ENCODE measurements at places on chromosomes 1 and 21. TPM values are rescaled to one million over a fixed set of nuclear protein-coding genes. Genes with fewer than 3 reads are reported as not detected.

- no peak for DNase-seq
Observed at GRCh38 chr1:55037733-55038551, 1.4 kb upstream of the PCSK9 start.

LPGAT1 gene
- polyA plus RNA-seq = 30.1 TPM

GRCh38 chr21:24093032-24093431 lies 1514.2 kb downstream of the MRPL39 start:
- no peak for DNase-seq

ZNF124 gene
- 4.4 TPM for polyA plus RNA-seq

DNA sequence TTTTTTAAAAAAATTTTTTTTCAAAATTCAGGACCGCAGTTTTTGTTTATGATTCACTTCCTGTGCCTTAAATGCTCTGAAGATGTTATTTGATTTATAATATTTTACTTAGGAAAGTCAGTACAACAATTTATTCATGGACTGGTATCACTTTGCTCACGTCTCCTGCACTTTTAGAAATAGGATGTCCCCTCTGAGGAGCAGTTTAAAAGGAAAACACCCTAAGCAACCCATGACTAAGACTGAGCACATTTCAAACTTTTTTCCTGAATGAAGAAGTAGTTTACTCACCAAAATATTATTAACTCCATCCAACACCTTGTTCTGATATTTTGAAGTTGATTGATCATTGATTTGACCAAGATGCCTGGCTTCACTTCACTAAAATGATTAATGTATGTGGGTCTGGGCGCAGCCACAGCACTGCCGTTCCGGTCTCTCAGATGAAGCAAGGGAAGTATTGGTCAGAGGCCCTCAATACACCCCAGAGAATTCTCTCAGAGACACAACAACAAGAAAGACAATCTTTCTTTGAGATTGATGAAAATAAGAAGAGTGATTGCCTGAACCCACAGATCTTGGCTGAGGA lies 223.9 kb downstream of the TGFB2 start:
- DNase-seq = no peak

DNA sequence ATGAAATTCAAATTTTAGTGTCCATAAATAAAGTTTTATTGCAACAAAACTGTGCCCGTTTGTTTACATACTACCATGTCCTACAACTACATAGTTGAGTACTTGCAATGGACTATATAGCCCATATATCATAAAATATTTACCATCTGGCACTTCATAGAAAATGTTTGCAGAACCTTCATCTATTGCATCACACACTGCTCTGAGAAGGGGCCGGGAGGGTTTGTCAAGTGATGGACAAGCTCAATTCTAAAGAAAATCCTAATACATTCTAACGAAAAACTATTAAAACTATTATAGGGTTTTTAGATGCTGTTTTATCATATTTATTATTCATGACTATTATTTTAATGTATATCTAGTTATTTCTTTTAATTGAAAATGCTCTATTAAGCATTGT lies 35.9 kb downstream of the RGSL1 start:
- DNase-seq = no peak

Data from A549 (cell line).